ENCODE measurements at places on chromosomes 2 and 18. TPM values are rescaled to one million over a fixed set of nuclear protein-coding genes. Genes with fewer than 3 reads are reported as not detected.

The ALPP gene
- total RNA-seq, result not detected

The LANCL1 gene
- total RNA-seq, result 17.0 TPM

The TIA1 gene
- 90.8 TPM for total RNA-seq

The KCNG3 gene
- not detected for total RNA-seq

The MFSD6 gene
- 4.0 TPM for total RNA-seq

The OTOS gene
- not detected for total RNA-seq

The PLEKHH2 gene
- under 0.01 TPM for total RNA-seq

The VWA3B gene
- not detected for total RNA-seq

The AAMP gene
- 132 TPM for total RNA-seq

The IL1RN gene
- total RNA-seq, result not detected

Data from bladder microvascular endothelial cell (primary cell).